Stimulated activated CD8-positive, alpha-beta memory T cell treated with anti-CD3 and anti-CD28 coated beads, Interleukin-2, amount 100 ng/mL, for 1 hour (primary cell): ENCODE measurements at places on chromosomes 16 and 17.

GRCh38 chr16:66293932-66294331, 72.6 kb upstream of the CDH5 start:
- DNase-seq = no peak

DNA sequence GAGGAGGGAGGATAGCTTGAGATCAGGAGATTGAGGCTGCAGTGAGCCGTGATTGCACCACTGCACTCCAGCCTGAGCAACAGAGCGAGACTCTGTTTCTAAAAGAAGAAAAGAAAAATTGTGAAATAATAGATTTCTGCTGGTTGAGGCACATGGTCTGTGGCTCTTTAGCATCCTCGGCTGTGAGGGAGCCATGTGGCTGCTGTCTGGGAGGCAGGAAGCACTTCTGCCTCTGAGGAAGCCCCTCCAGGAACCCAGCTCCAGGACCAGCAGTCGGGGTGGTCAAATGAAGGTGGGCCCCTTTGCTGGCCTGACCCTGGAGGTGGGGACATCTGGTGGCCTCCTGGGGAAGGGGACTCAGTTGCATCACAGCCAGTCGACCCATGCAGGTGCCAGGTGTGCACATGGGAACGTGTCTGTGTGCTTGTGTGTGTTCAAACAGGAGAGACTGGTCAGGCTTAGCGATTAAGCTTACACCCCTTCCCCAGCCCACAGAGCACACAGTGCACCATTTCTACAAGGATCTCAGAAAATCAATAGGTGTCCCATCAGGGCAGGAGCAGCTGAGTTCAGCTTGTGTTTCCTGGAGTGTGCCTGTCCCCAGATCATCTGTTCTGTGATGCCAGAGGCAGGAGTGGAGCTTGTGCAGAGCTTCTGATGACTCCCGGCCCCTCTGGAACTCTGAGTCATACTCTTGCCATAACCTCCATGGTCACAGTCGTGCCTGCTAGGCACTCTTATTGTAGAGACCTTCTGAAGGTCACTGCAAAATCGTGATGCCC, 24.3 kb upstream of the MGAT5B start:
- DNase-seq = no peak

DNA sequence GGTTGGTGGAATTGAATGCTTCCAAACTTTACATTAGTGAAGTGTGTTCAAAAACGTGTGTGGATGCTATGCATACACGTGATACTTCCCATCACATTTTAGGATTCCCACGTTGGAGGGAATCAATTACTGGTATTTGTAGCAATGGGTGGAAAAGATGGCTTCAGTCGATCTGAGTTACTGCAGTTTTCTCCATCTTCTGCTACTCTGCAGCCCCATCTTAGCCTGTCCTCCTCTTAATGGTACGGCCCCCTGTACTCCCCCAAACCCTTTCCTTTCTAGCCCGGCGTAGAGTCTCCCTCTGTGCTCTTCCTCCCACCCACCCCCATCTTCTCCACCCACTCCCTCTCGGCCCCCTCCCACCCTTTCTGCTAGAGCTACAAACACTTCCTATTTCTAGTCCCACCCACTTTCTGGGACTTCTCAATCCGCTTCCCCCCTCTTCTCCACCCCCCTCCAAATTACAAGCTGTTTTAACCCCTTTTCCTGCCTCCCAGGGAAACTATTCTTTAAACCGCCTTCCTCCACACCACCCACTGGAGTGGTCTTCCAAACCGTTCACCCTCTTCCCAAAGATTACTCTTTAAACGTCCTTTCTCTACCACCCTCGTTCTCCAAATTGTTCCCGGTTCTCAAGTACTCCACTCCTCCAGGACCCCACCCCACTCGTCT, 1.1 kb downstream of the CHTF8 start:
- DNase-seq = no peak

- no peak for DNase-seq
These were observed 93.9 kb upstream of the WSCD1 start for GRCh38 chr17:5976251-5976650.

DNA sequence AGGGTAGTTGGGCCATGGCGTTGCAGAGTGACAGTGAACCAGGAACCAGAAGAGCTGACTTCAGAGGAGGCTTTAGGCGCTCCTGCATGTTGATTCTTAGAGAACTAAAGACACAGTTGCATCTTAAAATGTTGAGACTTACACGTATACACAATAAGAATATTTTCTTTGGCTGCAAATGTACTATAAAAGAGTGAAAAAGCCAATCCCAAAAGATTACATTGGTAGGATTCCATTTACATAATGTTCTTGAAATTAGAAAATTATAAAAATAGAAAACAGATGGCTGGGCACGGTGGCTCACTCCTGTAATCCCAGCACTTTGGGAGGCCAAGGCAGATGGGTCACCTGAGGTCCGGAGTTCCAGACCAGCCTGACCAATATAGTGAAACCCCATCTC, 738.8 kb downstream of the WWOX start:
- no peak for DNase-seq

DNA sequence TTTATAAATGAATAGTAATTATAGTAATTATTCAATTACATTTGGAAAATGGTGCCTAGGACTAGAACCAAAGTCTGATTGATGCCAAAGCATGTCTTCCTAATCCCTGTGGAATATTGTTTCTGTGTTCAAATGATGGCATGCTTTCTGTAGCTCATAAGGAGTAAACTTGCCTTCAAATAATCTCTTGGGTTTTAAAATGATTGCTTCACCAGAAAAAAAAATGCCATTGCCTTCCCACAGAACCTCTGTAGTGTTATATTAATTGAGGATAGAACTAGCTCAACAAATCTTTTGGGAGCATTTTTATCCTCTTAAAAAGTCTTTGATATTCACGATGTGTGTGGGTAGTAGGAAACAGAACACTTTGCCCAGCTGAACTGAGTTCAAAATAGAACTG, 7.7 kb upstream of the TMEM100 start:
- no peak for DNase-seq

DNA sequence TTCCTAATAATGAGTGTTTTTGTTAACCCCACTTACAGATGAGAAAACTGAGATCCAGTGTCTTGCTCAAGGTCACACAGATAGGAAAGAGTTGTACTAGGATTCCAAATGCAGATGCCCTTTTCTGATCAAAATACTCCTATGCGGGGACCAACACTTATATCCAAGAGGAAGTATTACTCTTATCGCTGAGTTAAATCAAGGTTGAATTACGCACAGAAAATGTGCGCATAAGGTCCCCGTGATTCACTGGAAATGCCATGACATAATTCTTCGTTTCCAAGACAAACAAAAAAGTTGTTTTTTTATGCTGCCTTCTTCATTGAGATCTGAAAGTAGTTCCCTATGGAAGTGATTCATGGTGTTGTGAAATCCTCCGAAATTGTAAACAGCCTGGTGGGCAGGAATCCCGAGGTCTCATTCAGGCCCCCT, 463.8 kb upstream of the HSBP1 start:
- no peak for DNase-seq
